NCI-H1105 treated with DMSO at 0.1 percent for 48 hours (cell line): ENCODE measurements at places on chromosomes 4 and X.
A peak's percentile ranks its signal among the peaks of the same experiment; 100 is the strongest.

DNA sequence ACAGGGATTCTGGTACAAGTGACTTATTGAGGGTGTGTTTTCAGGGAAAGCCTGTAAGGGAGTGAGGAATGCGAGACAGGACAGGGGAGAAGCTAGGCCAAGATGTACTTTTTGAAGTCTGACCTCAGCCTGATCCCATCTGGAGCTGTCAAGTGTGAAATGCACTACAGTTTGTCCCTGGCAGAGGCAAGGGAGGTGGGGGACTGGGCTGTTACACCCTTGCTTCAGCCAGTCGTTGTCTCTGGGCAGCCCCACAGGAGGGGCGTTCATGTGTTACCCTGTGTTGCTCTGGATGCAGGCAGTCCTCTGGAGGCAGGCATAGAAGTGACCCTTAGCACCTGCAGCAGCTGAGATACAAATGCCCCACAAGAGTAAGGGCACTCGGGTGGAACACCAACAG is 25.8 kb downstream of the PPEF1 start:
- DNase-seq: no peak

GRCh38 chr4:142886566-142886965 is 40.5 kb upstream of the INPP4B start:
- DNase-seq: no peak

GRCh38 chrX:42093756-42094155 is 170.4 kb upstream of the CASK start:
- no peak for DNase-seq

GRCh38 chrX:30893206-30893605 is 4.2 kb upstream of the TAB3 start:
- no peak for DNase-seq

DNA sequence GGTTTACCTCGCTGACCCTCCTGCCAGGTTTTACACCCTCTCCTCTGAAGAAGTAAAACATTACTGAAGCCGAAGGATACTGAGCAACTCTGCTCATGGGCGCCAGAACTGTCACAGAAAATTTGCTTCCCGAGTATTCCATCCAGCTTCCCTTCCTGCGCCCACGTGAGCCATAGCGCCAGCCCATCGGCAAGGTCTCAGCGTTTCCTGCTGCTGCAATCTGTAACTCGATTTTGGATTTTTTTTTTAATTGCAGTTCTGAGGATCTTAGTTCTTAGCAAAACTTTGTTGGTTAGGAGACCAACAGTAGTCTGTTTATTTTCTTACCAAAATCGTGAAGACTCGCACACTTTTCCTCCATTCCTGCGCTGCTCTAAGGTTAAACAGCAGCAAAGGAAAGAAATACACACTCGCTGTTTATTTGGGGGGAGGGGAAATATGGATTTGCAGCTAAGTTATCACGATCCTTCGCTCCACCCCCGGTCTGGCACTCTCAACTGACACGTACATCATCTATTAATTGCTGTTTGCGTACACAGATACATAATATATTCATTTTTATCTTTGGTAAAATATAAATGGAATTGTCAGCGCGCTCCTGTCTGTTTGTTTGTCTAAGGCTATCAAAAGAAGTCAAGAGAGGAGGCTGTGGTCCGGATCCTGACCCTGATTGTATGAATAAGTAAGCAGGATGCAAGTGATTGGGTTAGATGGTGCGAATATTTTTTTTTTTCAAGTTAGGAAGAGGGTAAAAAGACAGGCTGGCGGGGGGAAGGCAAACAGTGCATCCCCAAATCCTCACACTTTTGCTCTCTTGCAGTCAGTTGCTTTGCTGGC is at the start of gene TLL1:
Gene TLL1, plus strand, starts transcription at position 777 of the 837 bp plus-strand sequence. CDS start 668 bp downstream, outside the sequence.
- DNase-seq: peak; percentile 52

GRCh38 chr4:184444953-184445309 is 29.4 kb downstream of the IRF2 start:
- DNase-seq: no peak

DNA sequence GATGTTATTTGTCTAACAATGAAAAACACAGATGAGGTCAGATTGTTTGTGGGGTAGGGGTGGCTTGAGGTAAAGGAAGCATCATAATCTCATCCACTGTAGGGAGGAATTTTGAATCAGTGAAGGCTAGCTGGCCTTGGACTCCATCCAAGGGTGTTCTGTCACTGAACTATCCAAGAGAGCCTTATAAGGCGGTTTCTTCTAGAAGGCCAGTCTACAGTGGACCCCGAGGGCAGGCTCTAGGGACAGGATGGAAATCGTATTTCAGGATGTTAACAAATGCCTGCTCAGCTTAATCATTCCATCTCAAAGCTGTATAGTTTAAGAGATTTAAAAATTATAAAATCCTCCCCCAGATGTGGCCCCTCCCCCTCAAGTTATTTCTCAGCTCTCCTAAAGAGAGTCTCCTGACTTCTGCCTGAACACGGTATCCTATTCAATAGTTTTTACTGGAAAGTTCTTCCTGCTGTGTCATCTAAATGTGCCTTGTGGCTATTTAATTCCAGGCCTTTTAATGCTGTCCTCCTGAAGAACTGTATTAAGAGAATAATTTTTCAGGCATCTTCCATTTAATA is 8.0 kb downstream of the IGFBP7 start:
- no peak for DNase-seq

- no peak for DNase-seq
These were observed 79.1 kb downstream of the ELOVL6 start for GRCh38 chr4:110119337-110119736.
